ENCODE measurements at places on chromosomes 5 and 9.

DNA sequence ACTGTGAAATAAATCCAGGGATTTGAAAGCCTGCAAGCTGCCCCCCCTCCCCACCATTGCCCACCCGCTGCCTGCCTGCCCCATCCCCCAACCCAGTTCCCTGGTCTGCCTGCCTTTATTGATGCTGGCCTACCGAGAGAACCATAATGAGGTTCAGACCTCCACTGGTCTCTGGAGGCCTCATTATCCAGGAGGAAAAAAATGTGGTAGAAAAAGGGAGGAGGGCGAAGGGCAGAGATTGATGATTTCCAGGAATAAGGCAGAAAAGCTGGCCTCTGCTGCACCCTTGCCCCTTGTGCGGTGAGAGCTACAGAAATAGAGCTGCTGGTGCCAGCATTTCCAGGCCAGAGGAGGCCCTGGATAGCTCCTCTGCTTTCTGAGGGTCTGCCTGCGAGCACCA, 216.1 kb downstream of the PAPPA start:
- no peak overlapping the region for H3K4me3 ChIP-seq
- H3K27me3 ChIP-seq: no peaks in the 10 kb centered on the region
- no peaks in the 10 kb centered on the region for H3K4me1 ChIP-seq

DNA sequence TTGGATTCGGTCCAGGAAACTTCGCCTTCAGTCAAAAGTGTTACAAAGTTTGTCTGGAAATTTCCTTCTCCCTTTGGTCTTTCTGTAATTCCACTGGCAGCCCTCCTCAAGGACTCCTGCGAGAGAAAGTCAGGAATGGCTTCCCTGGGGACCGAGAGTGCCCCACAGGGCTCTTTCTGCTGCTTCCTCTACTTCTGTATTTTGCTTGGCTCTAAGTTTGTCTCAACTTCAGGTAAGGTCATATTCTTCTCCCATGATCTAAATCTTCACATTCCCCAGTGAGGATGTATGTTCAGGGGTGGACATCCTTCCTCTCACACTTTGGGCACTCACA, 10.3 kb upstream of the RIOK2 start:
- H3K4me3 ChIP-seq: no peak overlapping the region
- H3K36me3 ChIP-seq: no peaks in the 10 kb centered on the region
- H3K27me3 ChIP-seq: peaks cover 1% of the 10 kb centered on the region
- H3K4me1 ChIP-seq: peaks cover 5% of the 10 kb centered on the region
- H3K27ac ChIP-seq: no peak overlapping the region

GRCh38 chr9:103734471-103734870, 359.6 kb upstream of the SMC2 start:
- DNase-seq: no peak
- H3K4me1 ChIP-seq: no peaks in the 10 kb centered on the region
- no peaks in the 10 kb centered on the region for H3K36me3 ChIP-seq
- no peak overlapping the region for H3K4me3 ChIP-seq
- no peaks in the 10 kb centered on the region for H3K27me3 ChIP-seq

DNA sequence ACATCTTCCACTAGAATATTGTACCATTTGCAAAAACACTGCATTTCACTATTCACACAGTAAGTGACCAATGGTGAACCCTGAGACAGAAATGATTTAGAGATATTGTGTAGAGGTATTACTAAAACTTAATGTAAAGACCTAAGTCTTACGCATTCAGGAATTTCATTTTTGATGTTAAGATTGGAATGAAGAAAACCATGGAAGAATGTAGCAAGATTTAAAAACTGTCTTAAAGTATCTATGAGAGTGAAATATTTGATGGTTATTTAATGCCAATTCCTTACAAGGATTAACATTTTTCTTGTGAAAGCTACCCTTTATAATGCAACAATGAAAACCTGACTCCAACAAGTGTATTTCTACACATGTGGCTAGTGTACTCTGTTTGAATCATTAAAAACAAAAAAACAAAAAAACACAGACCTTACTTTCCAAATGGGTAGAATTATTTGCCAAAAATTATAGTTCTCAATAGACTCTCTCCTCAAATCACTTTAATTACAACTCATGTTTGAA, 172.0 kb downstream of the NNT start:
- no peak overlapping the region for H3K27ac ChIP-seq
- H3K27me3 ChIP-seq: peaks cover 4% of the 10 kb centered on the region
- H3K36me3 ChIP-seq: no peaks in the 10 kb centered on the region
- no peak overlapping the region for H3K4me3 ChIP-seq

DNA sequence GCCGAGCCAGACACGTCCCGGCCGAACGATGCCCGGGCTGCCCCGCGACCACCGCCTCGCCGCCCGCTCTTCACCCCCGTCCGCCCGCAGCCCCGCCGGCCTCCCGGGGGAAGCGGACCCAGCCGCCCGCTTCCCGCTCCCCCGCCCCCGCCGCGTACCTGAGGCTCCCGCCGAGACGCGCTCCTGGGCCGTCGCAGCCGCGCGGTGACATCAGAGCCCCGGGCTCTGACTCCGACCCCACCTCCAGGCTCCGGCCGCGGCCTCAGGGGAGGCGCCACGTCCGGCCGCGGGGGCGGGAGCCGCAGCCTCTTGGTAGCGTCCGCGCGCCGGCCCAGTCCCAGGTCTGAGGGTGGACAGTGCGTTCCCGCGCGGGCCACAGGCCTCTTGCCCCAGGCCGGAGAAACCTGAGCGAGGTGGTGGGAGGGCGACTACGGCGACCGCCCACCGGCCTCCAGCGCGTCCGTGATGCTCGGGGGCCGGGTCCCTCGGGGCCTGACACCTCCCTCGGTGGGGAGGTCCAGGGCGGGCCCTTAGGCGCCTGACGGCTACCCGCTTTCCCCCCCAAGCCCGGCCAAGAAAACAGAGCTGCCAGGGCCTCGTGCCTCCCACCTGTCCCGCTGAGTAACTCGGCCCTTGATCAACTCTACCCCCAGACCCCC, at the start of gene SHROOM1:
Gene SHROOM1, minus strand, starts transcription at position 212 of the 659 bp plus-strand sequence. CDS start 4,507 bp downstream, outside the sequence.
- peaks cover 27% of the 10 kb centered on the region for H3K4me1 ChIP-seq
- peak within 1 kb of the TSS; percentile 79 for H3K27ac ChIP-seq
- H3K4me3 ChIP-seq: peak within 1 kb of the TSS; percentile 85
- peak; percentile 20 for DNase-seq
- peaks cover 55% of the 10 kb centered on the region for H3K27me3 ChIP-seq

DNA sequence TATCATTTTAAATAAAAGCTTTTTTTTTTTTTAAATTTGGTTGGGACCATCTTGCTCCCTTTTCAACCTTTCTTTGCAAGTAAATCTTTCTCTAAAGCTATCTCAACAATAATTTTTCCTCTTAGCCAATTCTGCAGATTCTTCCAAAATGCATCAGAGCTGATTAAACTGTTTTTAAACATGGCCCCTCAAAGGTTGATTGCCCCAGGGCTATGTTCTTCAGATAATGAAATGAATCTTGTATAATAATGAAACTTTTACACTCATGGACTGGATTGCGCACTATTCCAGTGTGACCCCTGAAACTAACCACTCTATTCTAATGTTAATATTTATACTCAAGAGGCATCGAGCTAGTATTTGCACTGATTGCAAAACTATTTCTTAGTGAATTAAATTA, 222.8 kb upstream of the PRDM9 start:
- H3K27ac ChIP-seq: no peak overlapping the region
- DNase-seq: no peak
- H3K4me1 ChIP-seq: no peaks in the 10 kb centered on the region
- H3K27me3 ChIP-seq: no peaks in the 10 kb centered on the region
- no peak overlapping the region for H3K4me3 ChIP-seq

GRCh38 chr9:38404314-38404713, 11.8 kb downstream of the ALDH1B1 start:
- DNase-seq: no peak
- no peak overlapping the region for H3K27ac ChIP-seq
- H3K36me3 ChIP-seq: no peaks in the 10 kb centered on the region
- H3K27me3 ChIP-seq: peaks cover 9% of the 10 kb centered on the region
- no peaks in the 10 kb centered on the region for H3K4me1 ChIP-seq

- no peak for DNase-seq
- no peaks in the 10 kb centered on the region for H3K4me1 ChIP-seq
- H3K36me3 ChIP-seq: no peaks in the 10 kb centered on the region
- H3K4me3 ChIP-seq: no peak overlapping the region
- H3K27me3 ChIP-seq: peaks cover 4% of the 10 kb centered on the region
These were observed 115.0 kb upstream of the HAND1 start for GRCh38 chr5:154593071-154593470.

DNA sequence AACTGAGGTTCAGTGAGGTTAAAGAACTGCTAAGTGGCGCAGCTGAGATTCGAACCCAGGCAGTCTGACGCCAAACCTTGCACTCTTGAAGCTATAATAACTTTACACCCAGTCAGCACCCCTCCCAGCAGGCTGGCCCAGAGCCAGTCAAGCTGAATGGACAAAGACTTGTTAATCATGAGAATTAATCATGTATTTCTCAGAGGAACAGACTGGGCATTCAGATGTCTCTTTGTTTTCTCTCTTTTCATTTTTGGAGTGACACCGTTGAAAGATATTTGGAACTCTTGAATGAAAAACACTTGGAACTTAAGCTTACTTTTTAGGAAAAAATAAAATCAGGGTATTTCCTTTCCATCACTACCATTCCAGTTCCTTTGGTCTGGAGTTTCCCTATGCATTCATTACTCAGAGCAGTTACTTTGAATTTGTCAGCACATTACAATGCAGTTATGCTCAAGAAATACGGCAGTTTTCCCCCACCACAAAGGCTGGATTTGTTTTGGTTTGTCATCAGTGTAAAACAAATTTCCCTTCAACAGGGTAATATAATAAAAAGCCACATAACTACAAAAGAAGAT, 22.6 kb upstream of the MAMDC2 start:
- H3K4me3 ChIP-seq: no peak overlapping the region
- no peak overlapping the region for H3K27ac ChIP-seq
- no peak for DNase-seq

GRCh38 chr5:6046296-6046967, 331.9 kb downstream of the MED10 start:
- no peaks in the 10 kb centered on the region for H3K36me3 ChIP-seq
- no peak overlapping the region for H3K27ac ChIP-seq
- no peaks in the 10 kb centered on the region for H3K27me3 ChIP-seq
- H3K4me1 ChIP-seq: no peaks in the 10 kb centered on the region

DNA sequence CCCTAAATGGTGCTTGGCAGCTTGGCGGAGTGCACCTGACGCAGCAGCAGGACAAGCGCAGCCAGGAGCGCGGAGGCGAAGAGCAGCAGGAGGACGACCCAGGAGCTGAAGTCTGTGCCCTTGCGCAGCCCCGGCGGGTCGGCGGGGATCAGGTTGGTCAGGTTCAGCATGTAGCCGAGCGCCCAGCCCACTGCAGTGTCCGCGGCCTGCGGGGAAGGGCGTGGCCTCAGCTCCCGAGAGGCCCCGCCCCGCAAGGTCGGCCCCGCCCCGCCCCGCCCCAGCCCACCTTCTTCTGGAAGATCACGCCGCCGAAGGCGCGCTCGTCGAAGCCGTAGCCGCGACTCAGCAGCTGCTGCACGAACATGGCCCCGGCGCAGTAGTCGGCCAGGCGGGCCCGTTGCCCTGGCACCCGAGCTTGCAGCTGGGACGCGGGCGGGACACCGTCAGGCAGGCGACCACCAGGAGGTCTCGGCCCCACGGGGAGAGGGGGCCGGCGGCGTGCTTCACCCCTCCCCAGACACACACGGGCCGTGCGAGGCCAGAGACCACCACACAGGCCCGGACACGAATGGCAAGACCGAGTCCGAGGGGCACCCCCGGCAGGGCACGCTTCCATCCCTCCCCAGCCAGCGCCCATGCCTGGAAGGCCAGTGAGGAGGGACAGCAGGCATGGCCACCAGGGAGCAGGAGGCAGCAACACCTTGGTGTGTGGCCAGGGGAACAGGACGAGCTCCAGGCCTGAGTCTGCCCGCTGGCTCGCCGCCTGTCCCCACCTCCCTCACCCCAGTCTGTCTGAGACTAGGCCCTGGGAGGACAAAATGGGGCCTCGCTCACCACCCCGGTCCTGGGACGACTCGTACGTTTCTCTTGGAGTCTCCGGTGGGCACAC, 2.9 kb upstream of the NPDC1 start:
- no peak overlapping the region for H3K27ac ChIP-seq
- no peaks in the 10 kb centered on the region for H3K36me3 ChIP-seq
- no peak overlapping the region for H3K4me3 ChIP-seq
- no peak for DNase-seq

GRCh38 chr5:77358255-77359205, 133.6 kb downstream of the WDR41 start:
- H3K27ac ChIP-seq: no peak overlapping the region
- H3K27me3 ChIP-seq: peaks cover 10% of the 10 kb centered on the region
- no peak overlapping the region for H3K4me3 ChIP-seq
- peaks cover 18% of the 10 kb centered on the region for H3K4me1 ChIP-seq

DNA sequence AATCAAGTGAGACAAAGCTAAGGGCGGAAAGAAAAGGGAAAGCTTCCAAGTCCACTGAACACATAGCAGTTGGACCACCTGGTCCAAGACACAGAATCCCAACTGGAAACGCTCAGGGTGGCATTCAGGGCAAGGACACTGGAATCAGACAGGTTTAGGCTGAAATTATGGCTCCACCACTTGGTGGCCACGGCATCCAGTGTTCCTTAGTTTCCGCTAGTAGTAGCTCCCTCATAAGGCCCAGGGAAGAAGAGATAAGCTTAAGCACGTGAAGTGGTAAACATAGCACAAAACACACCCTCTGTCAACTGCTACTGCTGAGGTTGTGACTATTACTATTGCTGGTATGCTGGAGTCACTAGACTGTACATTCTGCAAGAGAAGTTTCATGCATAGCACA, 209.4 kb downstream of the GLIS3 start:
- no peaks in the 10 kb centered on the region for H3K36me3 ChIP-seq
- no peak for DNase-seq
- H3K4me1 ChIP-seq: no peaks in the 10 kb centered on the region
- H3K27ac ChIP-seq: no peak overlapping the region
- no peak overlapping the region for H3K4me3 ChIP-seq

DNA sequence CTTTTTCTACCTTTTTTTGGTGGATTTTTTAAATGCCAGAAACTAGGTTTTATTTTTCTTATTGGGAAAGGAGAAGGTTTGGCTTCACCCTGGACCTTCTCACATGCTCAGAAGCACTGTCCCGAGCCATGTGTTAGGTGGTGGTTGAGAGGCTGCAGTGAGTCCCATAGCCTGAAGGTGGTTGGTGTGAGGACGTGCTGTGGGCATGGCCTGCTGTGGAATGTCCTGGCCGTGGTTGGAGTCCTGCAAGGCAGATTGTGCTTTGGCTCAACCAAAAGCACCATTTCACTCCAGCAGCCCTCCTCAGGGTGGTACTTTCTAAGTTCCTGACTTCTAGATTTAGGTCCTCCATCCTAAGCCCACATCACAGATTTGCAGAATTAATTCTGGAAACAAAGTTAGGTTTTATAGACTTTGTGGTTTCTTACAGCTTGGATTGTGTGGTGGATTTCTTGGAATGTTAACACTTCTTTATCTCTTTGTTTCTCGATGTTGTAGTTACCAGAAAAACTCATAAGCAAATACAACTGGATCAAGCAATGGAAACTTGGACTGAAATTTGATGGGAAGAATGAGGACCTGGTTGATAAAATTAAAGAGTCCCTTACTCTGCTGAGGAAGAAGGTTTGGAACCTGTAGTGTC, 22.6 kb downstream of the OTULIN start:
- H3K36me3 ChIP-seq: peaks cover 69% of the 10 kb centered on the region
- H3K4me1 ChIP-seq: peaks cover 38% of the 10 kb centered on the region
- H3K27ac ChIP-seq: no peak overlapping the region
- no peaks in the 10 kb centered on the region for H3K27me3 ChIP-seq
- no peak overlapping the region for H3K4me3 ChIP-seq

- no peak for DNase-seq
- H3K4me1 ChIP-seq: no peaks in the 10 kb centered on the region
- no peaks in the 10 kb centered on the region for H3K27me3 ChIP-seq
These were observed 79.1 kb downstream of the LHFPL2 start for GRCh38 chr5:78569441-78569840.

GRCh38 chr9:86486891-86487837, 133.0 kb upstream of the TUT7 start:
- DNase-seq: no peak
- no peak overlapping the region for H3K4me3 ChIP-seq
- H3K36me3 ChIP-seq: no peaks in the 10 kb centered on the region
- H3K4me1 ChIP-seq: peaks cover 8% of the 10 kb centered on the region
- no peaks in the 10 kb centered on the region for H3K27me3 ChIP-seq

Measured in activated T-helper 1 cell treated with anti-CD3 and anti-CD28 coated beads, Interleukin-12 subunit alpha, Interleukin-12 subunit beta, Interleukin-2, Interleukin-4 antibody, amounts not matched to agents 30 ng/mL and 10 ng/mL and 1 ng/mL, durations not matched to agents 14 hours and 24 hours and 36 hours (primary cell).